ENCODE measurements at places on chromosomes 12 and 14. TPM values are rescaled to one million over a fixed set of nuclear protein-coding genes. Genes with fewer than 3 reads are reported as not detected.

RTL1 gene
- 0.09 TPM for total RNA-seq

OR5AU1 gene
- total RNA-seq, result not detected

- DNase-seq, result no peak
Observed at GRCh38 chr12:116091579-116091978, 185.9 kb downstream of the MED13L start.

GRCh38 chr12:117875744-117876435 lies 92.9 kb downstream of the KSR2 start:
- peak; percentile 74 for DNase-seq

GRCh38 chr14:73997108-73997943 lies 21.8 kb downstream of the ENTPD5 start:
- no peak for DNase-seq

- no peak for DNase-seq
Observed at GRCh38 chr14:65966188-65966587, 520.0 kb upstream of the CCDC196 start.

GRCh38 chr14:91902336-91902735 lies 35.0 kb upstream of the TC2N start:
- DNase-seq, result no peak

DNA sequence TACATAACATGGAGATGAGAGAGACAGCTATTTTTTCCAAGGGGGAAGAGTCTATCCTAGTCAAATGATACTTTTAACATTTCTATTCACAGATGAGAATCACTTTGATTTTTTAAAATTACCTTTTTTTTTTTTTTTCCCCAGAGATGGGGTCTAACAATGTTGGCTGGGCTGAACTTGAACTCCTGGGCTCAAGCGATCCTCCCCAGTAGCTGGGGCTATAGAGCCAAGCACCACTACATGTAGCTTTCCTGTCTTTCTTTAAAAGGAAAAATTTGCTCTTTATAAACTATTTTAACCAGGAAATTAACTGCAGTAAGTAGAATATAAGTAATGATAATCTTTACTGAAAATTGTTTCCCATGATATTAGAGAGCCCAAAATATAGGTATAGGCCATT lies 3.3 kb downstream of the PRICKLE1 start:
- DNase-seq, result no peak

- DNase-seq, result no peak
Observed at GRCh38 chr14:100147181-100147631, 12.2 kb downstream of the DEGS2 start.

- DNase-seq, result no peak
Observed at GRCh38 chr12:93786656-93787397, 109.7 kb downstream of the CRADD start.

GRCh38 chr12:52818388-52818787 lies 4.5 kb upstream of the KRT4 start:
- DNase-seq, result no peak

DNA sequence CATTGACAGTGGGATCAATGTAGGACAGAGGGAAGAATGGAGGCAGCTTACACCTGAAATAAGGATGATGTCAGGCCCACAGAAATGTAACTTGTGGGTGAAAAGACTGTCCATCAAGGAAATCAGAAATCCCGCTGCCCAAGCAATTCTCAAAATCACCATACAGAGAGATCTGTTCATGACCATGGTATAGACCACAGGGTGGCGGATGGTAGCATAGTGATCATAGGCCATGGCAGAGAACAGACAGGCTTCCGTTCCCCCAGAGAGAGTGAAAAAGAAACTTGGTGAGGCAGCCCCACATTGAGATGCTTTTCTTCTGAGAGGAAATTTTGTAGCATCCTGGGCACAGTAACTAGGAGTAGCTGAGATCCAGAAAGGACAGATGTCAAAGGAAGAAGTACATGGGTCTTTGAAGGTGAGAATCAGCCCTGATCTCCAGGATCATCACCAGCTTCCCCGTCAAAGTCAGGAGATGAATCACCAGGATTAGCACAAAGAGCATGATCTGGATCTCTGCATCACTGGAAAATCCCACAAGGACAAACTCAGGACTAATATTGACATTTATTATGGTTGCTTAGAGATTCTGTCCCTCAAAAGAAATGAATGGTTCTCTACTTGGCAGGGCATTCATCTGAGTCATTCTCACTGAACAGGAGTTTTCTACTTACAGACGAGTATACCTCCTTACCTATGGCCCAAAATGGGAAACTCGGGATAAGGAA lies 5.5 kb upstream of the ZNF641 start:
- no peak for DNase-seq

DNA sequence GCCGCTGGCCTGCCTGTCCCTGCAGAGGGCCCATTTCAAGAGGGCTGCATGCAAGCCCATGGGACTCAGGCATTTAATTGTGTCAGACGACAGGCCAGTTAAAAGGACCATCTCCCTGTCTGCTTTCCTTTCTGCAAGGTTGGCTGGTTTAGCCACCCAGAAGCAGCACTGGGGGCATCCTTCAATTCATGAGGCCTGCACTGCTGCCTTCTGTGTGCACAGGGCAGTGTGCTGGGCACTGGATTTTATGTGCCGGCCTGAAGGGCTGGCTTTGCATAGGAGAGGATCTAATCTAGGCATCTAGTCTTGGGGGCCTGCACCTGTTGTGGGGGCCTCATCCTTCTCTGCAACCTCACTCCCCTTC lies 114.1 kb upstream of the FKBP4 start:
- no peak for DNase-seq

DNA sequence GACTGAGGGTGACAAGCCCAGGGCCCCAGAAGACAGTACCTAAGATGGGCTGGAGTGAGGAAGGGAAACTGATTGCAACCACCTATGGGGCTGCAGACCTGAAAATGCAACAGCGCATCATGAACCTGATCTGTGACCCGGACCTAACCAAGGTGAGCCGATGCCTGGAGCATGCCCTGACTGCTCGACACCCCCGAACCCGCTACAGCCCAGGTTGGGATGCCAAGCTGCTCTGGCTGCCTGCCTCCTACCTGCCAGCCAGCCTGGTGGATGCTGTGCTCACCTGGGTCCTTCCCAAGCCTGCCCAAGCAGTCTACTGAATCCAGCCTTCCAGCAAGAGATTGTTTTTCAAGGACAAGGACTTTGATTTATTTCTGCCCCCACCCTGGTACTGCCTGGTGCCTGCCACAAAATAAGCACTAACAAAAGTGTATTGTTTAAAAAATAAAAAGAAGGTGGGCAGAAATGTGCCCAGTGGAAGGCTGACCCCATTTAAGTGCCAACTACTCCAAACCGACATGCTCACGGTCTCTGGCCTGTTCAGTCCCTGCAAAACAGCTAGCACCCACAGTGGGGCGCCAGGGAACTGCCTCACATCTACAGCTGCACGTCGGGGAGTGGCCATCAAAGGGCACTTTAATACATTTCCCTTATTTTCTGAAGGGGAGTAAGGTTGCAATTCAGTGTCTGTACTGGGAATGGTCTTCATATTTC lies 4.2 kb downstream of the RDH5 start:
- DNase-seq, result peak; percentile 79

DNA sequence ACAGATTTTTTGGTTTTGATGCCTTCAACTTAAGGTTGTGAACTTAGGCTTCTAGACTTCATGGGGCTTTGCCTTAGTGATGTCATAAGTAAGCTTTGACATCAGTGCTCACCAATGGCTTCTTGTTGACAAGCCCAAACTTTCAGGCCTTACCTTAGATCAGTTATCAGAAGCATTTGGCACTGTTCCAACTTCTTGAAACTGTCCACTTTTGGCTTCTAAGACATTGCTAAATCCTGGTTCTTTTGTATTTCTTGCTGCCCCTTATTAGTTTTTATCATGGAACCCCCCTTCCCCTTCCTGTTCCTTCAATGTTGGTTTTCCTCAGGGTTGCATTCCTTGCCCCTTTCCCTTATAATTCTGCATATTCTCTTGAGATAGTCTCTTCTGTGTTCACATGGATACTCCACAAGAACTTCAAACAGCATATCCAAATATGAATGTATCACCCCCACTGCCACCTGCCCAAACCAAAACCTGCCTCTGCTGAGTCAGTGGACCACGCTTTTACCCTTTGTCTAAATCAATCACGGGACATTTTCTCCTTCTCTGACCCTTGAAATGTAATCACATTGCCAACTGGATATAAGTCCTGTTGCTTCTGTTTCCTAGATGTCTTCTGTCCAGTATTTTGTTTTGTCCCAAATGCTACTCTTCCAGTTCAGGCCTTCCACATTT lies 7.9 kb downstream of the PFKM start:
- no peak for DNase-seq

GRCh38 chr12:104724992-104725585 lies 233.0 kb downstream of the SLC41A2 start:
- no peak for DNase-seq

DNA sequence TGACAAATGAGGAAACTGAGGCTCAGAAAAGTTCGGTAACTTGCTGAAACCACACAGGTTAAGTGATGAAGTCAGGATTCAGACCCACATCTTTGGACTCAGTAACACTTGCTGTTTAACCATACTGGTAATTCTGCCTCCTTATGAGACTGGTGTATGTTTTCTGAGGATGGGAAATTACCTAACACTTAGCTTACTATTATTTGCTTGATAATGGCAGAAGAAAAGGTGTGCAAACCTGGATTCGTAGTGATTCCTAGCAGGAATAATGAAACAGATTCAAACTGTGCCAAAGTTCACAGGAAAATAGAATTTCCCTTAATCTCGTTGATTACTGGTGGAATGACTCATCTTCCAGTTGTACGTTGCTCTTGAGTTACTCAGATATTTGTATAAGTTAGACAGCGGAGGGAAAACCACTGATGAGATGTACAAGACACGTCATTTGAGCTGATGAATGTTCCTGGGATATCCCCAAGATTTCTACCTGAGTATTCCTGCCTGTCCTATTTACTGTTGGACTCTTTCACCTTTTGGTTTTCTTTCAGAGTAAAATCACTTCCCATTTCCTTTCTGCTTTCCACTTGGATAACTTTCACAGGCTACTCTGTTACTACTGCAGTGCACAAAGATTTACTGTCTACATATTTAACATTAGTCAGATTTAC lies 37.5 kb downstream of the PRORP start:
- peak; percentile 70 for DNase-seq

- no peak for DNase-seq
Observed at GRCh38 chr14:90905531-90905930, 89.3 kb upstream of the TTC7B start.

- DNase-seq, result no peak
Observed at GRCh38 chr12:132374612-132375445, 45.4 kb upstream of the GALNT9 start.

DNA sequence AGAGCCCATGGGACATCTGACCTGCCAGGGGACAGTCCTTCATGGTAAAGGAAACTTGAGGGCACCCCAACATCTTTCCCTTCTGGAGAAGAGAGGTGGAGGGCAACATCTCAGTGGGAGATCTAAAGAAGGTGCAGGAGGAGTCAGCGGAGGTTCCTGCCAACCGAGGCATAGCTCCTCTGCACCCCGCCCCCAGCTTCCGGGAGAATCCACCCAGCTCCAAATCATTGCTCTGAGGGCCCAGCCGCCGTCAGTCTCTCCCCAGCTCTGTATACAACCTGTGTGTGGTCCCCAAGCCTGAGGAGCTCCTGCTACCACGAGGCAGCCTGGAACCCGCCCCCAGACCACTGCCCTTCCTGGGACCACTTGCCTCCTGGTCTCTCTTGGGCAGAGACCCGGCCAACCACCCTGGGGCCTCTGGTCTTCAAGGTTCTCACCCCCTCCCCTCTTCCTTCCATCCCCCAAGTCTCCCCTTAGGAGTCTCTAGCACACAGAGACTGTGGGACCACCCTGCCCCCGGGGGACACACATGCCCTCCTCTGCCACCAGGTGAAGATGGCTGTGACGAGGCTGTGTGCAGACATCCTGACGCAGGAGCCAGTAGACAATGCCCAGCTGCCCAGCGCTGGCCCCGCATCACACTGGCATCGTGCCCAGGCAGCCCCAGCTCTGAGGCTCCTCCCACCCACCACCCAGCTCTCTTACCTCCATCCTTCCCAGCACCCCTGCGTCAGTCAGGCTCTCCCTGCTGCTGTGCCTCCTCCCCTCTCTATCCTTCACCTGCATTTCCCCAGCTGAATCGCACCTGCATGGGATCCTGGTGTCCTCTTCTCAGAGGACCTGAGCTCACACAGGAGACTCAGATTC lies 13.0 kb upstream of the NUDT14 start:
- peak; percentile 74 for DNase-seq
